ENCODE measurements at places on chromosomes 1 and 21.
A peak's percentile ranks its signal among the peaks of the same experiment; 100 is the strongest.

- peak; percentile 45 for DNase-seq
Observed at GRCh38 chr1:202860744-202861419, 28.1 kb downstream of the RABIF start.

- DNase-seq, result no peak
Observed at GRCh38 chr1:24351247-24351646, 32.1 kb downstream of the GRHL3 start.

- no peak for DNase-seq
Observed at GRCh38 chr1:227333423-227333822, 15.1 kb upstream of the CDC42BPA start.

DNA sequence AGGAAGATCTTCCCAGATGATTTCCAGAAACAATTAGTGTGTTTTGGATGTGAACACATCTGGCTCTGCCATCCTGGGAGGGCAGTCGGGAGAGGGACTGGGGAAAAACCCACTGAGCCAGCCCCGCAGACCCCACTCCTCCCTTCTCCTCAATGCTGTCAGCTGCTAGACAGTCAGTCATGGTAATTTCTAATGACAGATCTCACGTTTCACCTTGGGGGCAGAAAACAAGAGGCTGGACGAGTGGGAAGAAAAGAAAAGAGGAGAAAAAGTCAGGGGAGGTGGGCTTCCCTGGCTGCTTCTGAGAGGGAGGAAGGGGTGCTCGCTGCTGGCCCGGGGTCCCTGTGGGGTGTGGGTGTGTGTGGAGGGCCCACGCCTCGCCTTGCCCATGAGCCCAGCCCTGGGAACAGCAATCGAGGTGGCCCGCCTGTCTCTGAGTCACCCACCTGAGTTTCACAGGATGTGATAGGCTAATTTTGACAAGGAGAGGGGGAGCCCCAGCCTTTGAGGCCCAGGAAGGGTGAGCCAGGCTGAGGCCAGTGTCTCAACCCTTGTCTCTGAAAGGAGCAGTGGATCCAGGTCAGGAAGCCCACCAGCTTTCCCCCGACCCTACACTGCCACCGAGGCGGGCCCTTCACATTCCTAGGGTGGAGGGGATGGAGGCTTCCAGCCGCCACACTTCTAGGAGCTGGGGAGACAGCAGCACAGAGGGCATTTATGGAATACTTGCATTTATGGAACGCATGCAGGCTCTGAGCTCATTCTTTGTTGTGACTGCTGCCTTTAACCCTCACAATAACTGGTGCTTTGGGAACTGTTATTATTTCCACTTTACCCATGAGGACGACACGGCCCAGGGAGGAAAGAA is 49.1 kb upstream of the IFNLR1 start:
- peak; percentile 20 for DNase-seq

GRCh38 chr1:230307213-230307612 is 118.9 kb downstream of the PGBD5 start:
- no peak for DNase-seq

GRCh38 chr1:202302166-202302565 is 39.6 kb downstream of the UBE2T start:
- DNase-seq, result no peak

DNA sequence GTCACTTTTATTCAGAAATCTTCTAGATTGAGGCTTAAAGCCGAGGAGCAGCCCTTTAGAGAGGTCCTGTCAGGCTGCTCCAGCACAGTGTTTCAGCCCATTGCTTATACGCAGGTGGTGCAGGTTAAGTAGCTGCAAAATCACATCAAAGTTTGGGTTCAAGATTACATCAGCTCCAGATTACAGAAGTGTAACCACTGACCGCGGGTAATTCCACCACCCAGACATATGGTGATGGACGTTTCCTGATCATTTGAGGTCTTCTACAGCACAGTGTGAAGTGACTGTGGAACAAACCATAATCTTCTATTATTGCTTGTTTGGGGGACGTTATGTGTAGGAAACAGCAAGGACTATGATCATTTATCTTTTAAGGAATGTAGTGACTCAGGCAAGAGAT is 11.8 kb downstream of the C1orf115 start:
- DNase-seq, result no peak

GRCh38 chr1:64574301-64574700 is 104.4 kb downstream of the CACHD1 start:
- peak; percentile 10 for DNase-seq

- DNase-seq, result no peak
Observed at GRCh38 chr21:35825370-35826353, 234.7 kb downstream of the SETD4 start.

DNA sequence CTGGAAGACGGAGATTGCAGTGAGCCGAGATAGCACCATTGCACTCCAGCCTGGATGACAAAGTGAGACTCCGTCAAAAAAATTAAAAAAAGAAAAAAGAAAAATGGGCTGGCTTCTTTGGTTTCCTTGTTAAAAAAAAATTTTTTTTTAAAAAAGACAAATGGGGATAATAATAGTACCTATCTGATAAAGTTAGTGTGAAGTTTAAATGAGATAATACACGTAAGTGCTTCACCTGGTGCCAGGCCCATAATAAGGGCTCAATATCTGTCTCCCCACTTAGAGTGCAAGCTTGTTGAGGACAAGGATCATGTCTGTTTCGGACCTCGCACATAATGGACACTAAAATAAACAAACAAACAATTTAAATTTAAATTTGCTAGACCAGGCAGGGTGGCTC is 30.0 kb upstream of the HTR1D start:
- DNase-seq, result no peak

DNA sequence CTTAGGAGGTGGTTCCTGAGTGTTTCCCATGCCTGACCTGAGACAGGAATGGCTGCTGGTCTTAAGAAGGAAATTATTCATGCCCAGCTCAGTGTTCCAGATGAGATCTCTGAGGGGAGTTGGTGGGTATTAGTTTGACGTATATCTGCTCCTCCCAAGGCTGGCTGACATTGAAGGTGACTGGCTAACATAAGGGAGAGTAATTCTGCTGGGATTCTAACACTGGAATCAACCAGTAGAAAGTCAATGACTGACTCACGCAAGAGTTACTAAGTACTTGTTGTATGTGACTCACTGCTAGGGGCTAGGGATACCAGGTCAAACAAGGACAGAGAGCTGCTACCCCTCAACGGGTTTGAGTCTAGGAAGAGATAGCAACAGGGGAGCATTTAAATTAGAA is 177.3 kb downstream of the CACNA1E start:
- no peak for DNase-seq

- DNase-seq, result no peak
Observed at GRCh38 chr1:35574125-35574654, 1.1 kb downstream of the TFAP2E start.

GRCh38 chr1:212244441-212244840 is 40.8 kb upstream of the PPP2R5A start:
- no peak for DNase-seq

DNA sequence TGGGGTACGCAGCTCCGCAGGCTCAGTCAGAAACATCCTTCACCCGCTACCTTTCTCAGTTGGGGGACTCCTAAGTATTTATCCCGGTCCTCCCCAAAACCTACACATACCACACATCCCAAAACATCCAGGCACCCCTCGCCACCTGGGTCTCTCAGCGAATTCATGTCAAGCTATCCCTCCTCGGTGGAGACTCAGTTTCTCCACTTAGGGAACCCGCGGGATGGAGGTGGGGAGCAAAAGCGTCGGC is 1.3 kb upstream of the ZBTB7B start:
- no peak for DNase-seq

GRCh38 chr1:67752306-67752705 is 67.3 kb downstream of the GADD45A start:
- no peak for DNase-seq

GRCh38 chr1:215402147-215402546 is 165.0 kb upstream of the KCTD3 start:
- no peak for DNase-seq

- DNase-seq, result no peak
Observed at GRCh38 chr1:14507262-14507661, 91.2 kb upstream of the KAZN start.

GRCh38 chr1:206544562-206545257 is 37.4 kb downstream of the RASSF5 start:
- peak; percentile 83 for DNase-seq

DNA sequence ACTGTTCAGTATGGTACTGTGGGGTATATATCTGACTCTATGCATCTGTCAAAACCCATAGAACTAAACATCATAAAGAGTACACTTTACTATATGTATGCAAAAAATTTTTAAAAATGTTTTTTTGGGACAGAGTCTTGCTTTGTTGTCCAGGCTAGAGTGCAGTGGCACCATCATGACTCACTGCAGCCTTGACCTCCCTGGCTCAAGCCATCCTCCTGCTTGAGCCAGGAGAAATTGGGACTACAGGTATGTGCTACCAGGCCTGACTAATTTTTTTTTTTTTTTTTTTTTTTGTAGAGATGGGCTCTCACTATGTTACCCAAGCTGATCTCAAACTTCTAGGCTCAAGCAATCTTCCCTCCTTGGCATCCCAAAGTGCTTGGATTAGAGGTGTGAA is 11.5 kb downstream of the TRIT1 start:
- DNase-seq, result no peak

DNA sequence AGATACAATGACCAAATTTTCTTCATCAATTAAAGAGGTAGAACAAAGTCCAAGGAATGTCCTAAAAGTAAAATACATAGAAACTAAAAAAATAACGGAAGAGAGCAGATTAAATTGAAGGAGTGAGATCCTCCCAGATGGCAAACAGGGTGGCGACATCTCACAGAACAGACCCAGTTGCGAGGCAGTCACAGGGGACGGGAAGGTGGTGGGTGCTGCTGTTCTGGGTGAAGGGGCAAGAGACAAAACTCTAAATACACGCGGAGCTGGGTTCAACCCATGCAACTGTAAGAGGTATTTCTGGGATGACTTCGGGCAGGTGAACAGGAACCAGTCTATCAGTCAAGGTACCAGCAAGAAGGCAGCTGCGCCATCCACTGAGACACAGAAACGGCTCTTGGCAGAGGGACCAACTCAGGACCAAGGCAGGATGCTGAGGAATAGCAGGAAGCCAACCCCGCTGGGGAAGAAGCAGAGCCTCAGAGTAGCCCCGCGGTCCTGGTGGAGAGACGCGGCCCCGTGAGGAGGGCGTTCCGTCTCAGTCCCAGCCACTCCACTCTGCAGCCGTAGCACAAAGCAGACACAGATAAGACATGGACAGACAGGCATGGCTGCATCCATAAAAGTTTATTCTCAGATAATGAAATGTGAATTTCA is 32.2 kb downstream of the WDR4 start:
- DNase-seq, result no peak
